ENCODE measurements at places on chromosomes 5 and 9. TPM values are rescaled to one million over a fixed set of nuclear protein-coding genes. Genes with fewer than 3 reads are reported as not detected.

DNA sequence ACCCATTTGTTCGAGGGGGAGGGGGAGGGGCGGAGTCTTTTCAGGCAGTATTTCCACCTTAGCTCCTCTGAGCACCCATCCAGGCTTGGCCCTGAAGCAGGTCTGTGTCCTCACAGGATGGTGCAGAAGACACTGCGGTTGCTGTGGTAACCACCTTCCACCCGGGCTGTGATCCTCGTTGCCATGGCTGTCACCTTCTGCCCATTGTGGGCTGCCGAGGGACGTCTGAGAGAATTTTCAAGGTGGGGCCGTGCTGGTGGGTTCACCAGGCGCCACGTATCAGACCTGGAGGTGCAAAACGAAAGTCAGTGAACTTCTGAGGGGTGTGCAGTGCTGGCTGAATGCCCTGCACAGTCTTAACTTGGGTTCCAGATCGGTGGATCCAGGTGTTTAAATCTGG is 26.7 kb downstream of the POLR1E start:
- no peak for DNase-seq

GRCh38 chr9:7960320-7961050 is 160.9 kb upstream of the DMAC1 start:
- no peak for DNase-seq

DNA sequence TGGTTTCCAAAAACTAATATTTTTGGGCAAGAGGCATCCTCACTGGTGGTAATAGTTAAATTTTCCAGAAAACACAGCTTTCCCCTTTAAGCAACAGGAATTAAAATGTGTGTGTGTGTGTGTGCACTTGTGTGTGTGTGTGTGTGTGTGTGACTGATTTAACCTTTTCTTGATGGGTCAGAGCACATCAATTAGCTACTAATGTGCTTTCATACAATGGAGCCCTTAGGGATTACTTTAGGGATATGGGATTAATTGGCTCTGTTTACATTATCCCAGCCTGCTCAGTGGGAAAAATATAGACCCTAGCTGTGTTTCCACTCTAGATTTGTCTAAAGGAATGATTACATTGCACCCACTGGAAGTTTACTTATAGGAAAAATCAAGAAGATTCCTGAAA is 6.5 kb downstream of the PLCXD3 start:
- DNase-seq: no peak

GRCh38 chr5:162638849-162639248 is 571.3 kb downstream of the GABRG2 start:
- DNase-seq: no peak

- no peak for DNase-seq
Measured at GRCh38 chr5:69367697-69368279, 1.5 kb downstream of the AK6 start.

DNA sequence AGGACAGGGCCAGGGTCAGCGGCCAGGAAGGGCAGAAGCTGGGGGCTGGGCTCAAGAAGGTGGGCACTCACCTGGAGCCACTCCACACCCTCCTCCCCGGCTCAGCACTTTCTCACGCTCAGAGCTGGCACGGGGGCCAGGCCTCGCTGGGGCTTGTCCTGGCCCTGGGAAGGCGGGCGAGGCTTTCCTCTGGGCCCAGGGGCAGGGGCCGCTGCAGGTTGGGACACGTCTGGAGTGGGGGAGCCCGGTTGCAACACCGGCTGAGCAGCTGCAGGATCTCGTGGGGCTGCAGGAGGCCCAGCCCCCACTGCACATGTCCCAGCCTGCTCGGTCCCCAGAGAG is 38.9 kb upstream of the EGFL7 start:
- DNase-seq: no peak

DNA sequence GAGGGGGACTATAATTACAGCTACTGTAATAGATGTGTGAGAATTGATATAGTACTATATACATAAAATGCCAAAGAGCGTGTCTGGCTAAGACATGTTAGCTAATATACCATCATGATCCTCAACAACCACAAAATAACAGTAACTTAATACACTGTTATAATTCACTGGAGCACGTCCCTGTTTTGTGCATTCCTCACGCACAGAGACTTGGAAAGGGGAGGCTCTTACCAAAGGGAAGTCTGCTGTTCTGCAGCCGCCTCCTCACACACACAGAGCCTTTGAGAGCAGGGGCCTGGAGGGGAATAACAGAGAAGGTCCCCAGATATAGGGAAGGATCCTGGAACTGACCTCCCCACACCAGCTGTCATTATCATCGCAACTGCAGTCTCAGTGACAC is 97.3 kb downstream of the ANKRD18A start:
- DNase-seq: no peak

GRCh38 chr9:117927354-117927753 is 223.2 kb downstream of the TLR4 start:
- DNase-seq: no peak

DNA sequence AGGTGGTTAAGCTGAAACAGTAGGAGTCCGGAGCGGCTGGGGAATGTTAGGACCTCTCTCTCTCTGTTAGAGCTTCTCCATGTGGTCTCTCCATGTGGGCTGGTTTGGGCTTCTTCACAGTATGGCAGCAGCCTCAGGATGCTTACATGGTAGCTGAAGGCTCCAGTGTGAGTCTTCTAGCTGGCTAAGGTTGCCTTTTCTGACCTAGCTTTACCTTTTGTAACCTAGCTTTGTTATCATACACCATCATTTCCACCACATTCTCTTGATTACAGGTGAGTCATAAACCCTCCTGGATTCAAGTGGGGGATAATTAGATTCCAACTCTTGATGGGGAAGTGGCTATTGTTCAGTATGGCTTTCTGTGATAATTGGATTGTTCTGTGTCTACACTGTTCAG is 98.5 kb downstream of the MTREX start:
- no peak for DNase-seq

GRCh38 chr9:101342595-101342994 is 42.2 kb downstream of the BAAT start:
- no peak for DNase-seq

GRCh38 chr9:88916894-88917293 is 74.4 kb upstream of the S1PR3 start:
- DNase-seq: no peak

DNA sequence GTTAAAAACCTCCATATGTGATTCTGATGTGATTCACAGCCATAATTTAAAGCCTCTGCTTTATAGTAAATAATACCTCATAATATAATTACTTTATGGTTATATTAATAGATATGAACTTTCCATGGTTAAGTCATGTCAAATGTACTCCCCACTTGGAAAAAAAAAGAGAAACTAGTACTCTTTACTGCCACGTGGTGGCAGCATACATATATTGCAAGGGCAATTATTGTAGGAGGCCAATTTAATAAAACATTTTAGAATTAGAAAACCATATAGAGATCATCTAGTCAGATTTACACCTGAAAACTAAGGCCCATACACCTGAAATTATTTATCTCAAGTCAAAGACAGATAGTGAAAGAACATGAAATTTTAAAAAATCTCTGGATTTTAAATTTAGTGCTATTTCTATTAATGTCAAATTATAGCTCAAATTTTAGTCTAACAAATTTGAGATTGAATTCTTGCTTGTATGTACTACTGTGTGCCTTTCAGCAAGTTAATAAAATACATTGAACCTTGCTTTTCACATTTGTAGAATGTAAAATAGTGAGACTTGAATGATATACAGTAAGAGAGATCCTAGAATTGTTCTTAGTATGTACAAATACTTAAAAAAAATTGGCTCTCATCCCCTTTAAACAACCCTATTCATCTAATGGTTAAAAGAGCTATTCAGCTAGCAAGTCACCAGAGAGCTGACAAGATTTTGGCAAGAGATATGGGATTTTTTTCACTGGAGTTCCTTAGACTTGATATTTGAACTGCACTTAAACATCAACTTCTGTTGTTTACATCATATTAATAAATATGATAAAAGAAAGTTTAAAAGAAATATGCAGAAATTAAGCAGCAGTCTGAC is 603.8 kb downstream of the TLE4 start:
- no peak for DNase-seq

DNA sequence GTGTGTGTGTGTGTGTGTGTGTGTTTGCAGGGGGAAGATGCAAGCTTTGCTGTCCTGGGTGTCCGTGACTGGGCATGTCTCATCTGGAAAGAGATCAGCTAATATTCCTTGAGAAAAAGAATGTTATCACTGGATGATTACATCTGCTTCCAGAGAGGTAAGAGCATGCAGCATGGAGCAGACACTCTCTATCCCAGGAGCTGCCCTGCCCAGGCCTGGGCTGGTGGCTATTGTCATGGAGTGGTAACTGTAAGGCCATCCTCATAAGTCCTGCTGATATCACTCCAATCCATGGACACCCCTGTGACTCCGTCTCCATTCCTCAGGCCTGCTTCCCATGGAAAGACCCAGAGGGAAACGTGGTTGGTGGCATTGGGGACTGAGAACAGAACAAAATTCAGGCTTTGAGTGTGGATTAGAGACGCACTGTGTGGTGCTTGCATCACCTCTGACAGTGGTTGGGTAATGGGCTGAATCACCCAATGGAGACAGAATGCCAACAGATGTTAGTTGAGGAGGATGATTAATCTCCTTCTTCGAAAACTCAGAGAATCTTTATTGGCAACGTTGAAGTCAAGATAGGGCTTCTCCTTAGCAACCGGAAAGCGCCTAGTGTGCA is 52.0 kb upstream of the KCNIP1 start:
- DNase-seq: no peak

GRCh38 chr9:89402695-89403427 is 84.6 kb downstream of the SECISBP2 start:
- no peak for DNase-seq

- no peak for DNase-seq
Measured at GRCh38 chr5:128613766-128614165, 75.7 kb upstream of the FBN2 start.

- no peak for DNase-seq
Measured at GRCh38 chr5:167261309-167262100, 1029.9 kb upstream of the WWC1 start.

DNA sequence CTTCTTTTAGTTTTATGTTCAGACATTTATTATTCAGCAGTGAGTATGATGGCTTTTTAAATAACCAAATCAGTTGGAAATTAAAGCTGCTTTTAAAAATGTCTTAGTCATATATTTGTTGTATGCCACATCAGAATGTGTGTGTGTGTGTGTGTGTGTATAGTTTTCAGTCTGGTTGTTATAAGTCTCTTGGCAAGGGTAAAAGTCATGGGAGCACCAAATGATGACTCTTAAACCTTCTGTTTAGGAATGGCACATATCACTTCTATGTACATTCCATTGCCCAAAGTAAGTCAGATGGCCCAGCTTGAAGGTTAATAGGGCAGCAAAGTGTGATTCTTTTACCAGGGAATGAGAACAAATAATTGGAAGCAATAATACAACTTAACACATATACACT is 135.9 kb downstream of the RNF180 start:
- no peak for DNase-seq

DNA sequence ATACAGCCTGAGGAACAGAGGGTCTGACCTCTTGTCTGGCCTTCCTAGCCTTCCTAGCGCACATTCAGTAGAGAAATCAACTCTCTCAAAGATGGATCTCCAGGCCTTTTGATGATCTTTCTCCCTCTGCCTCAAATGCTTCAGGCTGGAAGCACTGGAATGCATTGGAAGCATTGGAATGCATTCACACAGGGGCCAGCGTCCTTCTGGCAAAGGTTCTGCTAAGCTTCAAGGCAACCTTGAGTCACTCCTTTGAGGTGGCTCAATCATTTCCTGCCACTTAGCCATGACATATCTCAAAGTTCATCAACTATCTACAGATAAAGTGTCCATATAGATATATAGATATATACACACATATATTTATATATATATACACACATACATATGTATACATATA is 42.9 kb downstream of the OR2K2 start:
- no peak for DNase-seq

DNA sequence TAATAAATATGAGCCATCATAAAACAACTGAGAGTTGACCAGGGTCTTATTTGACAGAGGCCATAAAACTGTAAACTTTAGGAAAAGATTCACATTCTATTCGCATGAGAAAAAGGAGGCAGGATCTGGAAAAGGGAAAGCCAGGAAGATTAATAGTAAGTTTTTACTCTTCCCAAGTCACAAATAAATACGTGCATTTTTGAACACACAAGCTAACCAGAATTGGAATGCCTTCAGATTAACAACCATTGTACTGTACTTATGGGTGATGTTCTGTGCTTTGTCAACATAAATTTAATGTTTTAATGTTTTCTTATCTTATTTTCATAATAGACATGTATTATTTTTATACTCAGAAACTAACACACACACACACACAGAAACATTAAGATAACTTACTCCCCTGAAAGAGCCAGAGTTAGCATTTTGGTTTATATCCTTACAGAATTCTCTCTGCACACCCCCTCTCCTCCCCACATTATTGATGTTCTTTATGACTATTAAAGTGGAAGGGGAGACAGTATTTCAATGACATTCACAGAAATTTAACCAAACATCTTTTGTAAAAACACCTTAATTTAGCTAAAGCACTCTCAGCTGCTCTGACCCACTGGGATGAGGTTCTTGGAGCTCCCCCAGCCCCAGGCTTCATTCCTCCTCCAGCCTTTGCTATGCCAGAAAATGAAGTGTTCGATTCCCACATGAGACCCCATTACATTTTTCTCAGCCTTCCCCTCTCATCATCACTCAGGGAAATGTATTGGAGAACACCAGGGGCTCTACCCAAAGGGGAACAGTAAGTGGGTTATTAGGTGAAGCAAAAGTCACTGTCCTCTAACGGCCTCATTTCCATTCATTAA is 155.5 kb downstream of the ESM1 start:
- DNase-seq: no peak

DNA sequence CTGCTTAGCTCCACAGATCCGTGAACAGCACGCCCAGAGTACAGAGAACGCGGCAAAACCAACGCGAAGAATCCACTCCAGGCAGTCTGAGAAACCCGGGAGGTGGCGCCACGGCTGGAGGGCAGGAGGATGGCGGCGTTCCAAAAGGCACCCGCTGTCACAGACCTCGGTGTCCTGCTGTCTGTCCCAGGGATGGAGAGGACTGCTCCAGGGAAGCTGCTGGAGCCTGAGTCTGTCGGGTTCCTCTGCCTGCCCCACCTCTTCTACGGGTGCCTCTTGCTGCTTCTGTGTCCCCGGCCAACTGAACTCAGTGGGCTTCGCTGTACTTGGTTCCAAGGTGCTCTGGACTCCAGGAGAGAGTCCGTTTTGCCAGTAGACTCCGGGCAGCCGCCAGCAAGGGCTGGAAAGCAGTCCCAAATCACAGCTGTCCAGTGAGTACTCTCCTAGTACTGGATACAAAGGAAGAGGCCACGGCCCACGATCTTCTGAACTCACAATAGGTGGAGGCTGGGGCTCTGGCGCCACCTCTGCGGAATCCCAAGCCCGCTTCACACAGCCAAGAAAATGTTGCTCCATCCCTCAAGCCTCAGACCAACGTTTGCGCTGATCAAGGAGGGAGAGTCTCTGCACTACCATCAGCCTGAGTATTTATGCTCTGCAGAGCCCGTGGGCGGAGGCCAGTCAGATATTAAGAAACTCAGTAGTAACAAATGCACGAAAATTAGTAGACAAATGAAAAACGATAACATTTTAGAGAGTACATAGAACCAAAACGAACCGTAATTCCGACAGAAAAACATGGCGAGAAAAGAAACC is 440 bp downstream of the ANXA2R start:
- peak; percentile 75 for DNase-seq

Gene NR6A1
- total RNA-seq: 2.0 TPM

Gene SLC45A2
- not detected for total RNA-seq

Gene TRPM3
- total RNA-seq: 0.16 TPM

Gene FER
- total RNA-seq: 4.6 TPM

Gene UNC5A
- 0.10 TPM for total RNA-seq

Gene MAMDC2
- total RNA-seq: 0.91 TPM

Gene PCDHGA8
- total RNA-seq: 1.6 TPM

Gene SLC25A2
- total RNA-seq: 0.32 TPM

Gene SCGB3A1
- total RNA-seq: not detected

Gene HAVCR2
- total RNA-seq: 1.4 TPM

Gene TMEM215
- 0.12 TPM for total RNA-seq

Gene IRX1
- total RNA-seq: not detected

Data from psoas muscle (tissue), 8 donors.